ENCODE measurements at places on chromosomes 16 and 17.

DNA sequence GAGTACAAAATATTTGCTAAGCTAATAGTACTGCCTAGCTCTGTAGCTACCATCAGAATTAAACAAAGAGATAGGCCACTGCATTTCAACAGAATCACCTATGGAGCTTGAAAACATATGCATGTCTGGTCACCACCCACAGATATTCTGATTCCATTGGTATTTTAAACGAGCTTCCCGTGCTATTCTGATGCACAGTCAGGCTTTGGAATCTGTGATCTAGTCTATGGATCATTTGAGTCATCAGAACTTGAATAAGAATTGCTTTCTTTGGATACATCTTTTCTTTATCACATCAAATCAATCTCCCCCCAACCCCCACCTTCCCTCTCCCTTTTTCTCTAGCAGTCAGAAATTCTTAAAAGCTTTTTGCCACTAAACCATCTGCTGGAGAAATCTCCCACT lies 124.7 kb downstream of the NPIPB5 start:
- DNase-seq, result no peak

DNA sequence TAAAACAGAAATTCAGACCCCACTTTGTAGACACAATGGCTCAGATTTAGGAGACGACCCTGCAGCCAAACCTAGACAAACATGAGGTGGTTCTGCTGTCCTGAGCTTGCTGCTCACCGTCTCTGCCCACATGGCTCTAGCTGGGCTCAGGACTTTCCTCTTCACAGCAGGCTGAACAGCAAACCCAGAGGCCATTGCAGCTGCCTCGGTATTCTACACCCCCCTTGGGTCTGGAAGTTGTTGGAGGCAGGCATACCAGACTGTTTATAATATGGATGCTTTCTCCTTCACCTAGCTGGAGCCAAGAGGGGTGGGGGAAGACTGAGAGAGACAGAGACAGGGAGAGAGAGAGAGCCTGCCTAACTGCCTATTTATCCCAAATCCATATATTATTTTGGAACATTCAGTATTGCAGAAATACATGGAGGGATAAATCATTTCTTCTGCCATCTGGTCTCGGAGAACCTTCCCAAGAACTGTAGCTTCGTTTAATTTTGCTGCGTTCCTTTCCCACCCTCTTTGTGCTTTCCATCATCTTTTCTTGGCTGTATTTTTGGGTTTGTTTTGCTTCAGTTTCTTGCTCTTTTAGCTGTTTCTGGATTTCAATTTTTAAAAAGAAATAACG lies 628.2 kb upstream of the RBFOX1 start:
- DNase-seq, result no peak

DNA sequence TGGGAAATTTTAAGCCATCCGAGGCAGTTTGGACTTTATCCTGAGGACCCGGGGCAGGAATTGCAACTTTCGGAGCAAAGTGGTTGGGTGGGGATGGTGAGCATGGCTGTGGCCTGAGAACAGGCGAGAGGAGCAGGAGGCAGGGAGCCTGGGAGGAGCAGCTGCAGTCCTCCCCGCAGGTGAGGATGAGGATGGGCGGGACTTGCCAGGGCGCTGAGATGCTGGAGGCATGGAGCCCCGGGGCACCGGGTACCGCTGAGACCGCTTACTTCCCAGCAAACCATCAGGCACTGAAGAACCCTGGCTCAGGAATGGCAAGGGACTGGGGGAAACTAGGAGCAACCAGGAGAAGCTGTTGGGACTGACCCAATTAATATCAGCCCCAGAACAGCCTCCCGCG lies 210.8 kb downstream of the GSG1L start:
- no peak for DNase-seq

GRCh38 chr17:49513044-49513395 lies 17.9 kb downstream of the NGFR start:
- no peak for DNase-seq

DNA sequence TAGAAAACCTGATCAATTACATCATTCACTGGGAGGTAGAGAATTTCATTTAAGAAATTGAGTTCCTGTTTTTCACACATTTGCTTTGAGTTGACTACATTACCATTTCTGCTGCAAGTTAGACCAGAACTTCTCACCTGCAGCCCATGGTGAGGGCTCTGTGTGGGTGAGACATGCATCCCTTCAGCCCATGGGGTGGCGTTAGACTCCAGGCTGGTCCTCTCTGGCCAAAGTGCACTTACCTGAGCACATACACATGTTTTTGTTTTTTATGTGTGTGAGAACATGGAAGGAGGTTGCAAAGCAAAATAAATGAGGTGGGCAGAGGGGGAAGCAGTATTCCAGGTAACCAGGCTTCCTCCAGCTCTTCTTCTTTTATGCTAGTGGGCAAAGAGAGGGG lies 470.2 kb downstream of the PMP22 start:
- DNase-seq, result no peak

GRCh38 chr16:4325253-4325758 lies 9.4 kb downstream of the GLIS2 start:
- no peak for DNase-seq

DNA sequence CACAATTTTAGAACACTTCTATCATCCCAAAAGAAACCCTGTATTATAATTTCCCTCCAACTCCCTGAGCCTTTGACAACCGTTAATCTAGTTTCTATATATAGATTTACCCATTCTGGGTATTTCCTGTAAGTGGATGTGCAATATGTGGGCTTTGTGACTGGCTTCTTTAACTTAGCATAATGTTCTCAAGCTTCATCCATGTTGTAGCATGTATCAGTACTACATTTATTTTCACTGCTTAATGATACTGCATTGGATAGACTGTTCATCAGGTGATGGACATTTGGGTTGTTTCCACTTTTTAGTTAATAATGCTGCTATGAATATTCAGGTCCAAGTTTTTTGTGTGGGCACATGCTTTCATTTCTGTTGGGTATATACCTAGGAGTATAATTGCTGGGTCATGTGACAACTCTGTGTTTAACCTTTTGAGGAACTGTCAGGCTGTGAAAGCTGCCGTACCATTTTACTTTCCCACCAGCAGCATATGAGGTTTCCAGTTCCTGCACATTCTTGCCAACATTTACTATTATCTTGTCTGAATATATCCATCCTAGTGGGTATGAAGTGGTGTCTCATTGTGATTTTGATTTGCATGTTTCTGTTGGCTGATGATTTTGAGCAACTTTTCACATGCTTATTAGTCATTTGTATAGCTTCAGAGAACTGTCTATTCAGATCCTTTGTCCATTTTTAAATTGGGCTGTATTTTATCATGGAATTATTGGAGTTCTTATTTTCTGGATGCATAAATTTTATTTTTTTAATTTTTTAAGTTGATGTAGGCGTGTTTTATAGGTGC lies 16.4 kb downstream of the REXO5 start:
- DNase-seq, result no peak

DNA sequence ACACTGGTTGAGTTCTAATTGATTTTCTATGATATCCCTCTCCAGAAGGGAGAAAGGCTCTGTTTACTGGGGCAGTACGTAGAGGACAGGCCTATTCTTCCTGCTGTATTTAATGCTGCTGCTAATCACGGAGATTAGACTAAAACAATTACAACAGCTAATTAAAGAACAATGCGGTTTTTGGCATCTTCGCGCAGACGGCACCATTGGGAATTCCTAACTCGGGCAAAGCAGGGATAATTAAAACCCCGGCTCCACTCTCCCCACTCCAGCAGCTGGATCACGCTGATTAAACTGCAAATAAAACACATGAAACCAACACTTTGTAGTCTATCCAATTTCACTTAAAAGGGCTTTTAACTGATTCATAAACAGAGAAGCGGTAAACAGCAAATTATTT lies 147.6 kb downstream of the XYLT1 start:
- DNase-seq, result no peak

DNA sequence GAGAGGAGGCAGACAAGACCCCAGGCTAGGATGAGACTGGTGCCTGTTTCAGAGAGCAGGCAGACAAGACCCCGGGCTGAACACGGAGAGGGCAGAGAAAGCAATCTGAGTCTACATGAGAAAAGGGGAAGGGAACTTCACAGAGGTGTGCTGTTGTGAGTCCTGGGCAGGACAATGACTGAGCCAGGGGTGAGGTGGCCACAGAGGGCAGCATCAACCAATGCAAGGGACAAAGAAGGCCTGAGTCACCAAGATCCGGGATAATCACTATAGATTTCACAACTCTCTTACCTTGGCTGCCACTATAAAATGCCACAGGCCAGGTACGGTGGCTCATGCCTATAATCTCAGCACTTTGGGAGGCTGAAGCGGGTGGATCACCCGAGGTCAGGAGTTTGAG lies 89.0 kb downstream of the SLC39A11 start:
- DNase-seq, result no peak

DNA sequence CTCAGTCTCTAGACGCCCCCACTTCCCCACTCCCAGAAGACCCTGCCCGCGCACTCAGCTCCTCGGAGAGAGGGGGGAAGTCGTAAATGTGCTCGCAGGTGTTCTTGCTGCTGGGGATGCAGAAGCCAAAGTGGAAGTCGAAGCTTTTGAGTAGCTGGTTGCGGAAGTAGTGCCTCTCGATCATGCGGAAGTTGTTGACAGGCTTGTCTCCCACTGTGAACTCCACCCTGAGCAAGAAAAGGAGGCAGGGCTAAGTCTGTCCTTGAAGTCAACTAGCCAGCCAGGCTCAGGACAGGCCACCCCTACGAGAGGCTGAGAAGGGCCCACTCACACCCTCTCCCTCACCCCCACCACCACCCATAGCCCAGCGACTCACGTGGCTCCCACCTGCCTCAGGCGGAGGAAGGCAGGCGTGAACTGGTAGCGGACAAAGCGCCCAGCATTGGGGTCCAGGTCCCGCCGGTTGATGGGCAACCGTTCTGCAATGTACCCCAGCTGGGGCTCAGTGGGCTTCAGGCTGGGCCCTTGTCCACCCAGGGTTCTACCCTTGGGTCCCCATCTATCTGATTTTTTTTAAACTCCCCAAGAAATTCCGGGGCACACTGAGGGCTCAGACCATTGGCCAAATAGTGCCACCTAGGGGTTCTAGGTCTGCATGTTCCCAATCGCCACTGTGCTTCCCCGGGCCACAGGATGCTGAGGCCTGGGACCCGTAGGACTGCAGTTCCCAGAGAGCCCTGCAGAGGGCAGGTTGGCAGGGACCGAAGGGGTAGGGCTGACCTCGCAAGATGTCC lies 4.6 kb downstream of the UNC119 start:
- DNase-seq, result peak; percentile 54

- no peak for DNase-seq
These were observed 4.1 kb downstream of the ICAM2 start for GRCh38 chr17:64016231-64016784.

DNA sequence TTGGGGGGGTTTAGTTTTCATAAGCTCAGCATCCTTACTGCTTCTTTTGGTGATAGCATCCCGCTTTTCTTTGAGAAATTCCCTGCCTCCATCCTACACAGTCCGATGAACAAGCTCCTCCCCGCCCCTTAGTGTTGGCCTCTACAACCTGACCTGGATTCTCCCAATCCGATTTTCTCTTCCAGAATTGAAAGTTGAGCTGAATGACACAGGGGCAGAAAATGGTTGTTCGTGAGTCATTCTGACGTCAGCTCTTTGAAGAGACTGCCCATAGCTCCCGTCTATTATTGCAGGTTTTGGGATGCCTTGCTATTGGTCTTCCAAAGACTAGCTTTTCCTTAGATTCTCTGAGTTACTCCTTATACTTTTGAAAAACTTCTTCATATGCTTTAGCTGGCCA lies 279.7 kb downstream of the SLC39A11 start:
- no peak for DNase-seq

DNA sequence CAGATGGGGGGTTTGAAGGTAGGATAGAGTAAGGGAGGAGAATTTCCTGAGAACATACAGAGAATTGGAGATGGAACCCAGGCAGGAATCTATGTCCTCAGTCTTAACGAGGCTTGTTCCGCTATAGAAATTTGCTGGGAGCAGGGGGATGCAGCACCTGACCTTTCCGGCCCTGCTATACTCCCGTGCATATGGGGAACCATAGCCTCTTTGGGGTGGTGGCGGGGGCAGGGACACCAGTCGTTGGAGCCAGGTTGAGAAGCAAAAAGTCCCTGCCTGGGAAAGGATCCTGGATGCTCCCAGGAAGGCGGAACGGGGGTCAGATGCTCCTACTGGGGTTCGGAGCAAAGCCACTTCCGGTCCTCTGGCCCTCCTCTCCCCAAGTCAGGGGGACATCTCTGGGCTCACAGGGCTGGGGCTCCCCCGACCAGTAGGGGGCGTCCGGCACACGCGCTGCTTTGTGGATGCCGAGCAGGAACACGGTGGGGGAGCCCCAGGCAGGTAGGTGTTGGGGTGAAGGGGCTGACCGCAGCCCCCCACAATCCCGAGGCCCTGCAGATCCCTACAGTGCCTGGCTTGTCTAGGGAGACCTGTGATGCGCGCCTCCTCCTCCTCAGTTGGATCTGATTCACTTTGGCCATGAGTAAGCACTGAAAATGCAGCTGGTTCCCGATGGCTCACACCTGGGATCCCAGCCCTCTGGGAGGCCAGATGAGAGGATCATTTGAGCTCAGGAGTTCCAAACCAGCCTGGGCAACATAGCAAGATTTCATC lies 15.5 kb upstream of the TFAP4 start:
- DNase-seq, result peak; percentile 74

GRCh38 chr17:2335726-2336214 lies 487 bp downstream of the TSR1 start:
- DNase-seq, result no peak

DNA sequence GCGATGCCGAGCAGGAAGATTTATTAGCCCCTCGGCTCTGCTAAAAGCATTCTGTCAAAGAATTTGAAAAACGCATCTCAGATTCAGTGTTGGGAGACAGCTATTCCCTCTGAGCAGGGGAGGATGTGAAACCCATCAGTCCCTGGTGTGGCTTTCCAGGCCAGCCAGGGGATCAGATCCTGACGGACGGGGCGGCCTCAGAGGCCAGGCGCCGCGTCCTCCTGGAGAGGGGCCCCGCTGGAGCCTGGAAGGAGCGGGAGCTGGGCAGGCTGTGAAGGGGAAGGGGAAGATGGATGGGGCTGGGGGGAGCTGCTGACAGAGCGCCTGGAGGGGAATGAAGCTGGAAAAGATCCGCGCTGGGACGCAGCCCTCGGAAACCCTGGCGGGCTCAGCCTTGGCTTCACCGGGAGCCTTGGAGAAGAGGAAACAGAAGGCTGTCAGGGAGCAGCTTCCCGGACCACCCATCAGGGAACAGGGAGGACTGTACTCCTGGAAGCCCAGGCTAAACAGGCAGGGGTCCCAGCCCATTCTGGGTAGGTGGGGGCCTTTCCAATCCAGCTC lies 358.0 kb downstream of the C16orf95 start:
- DNase-seq, result peak; percentile 67

DNA sequence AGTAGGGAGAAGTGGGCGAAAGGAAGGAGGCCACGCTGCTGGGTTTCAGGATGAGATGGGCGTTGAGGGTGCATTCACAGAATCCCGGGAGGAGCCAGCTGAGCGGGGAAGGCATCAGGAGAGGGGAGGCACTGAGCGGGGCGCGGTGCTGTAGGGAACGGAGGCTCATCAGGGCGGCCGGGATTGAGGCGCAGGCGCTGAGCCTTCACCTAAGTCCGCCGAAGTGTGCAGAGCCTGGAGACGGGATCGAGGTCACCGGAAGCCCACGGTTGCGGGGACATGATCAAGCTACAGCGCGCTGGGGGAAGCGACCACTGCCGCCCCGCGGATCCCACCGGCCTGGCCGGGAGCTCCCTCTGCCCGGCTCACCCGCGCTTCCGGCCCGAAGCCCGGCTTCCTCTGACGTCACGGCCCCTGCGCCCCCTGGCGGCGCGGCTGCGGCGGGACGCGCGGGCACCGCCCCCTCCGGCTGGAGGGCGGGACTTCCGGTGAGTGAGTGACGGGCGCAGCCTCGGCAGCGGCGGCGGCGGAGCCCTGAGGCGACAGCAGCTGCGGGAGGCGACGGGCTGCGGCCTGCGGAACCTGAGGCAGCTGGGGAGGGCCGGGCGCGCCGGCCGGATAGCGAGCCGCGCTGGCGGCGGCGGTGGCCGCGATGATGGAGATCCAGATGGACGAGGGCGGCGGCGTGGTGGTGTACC lies at the start of gene MAPK8IP3:
MAPK8IP3 (plus strand) TSS at position 508 of the 698 bp plus-strand sequence; CDS start at position 653, 145 bp downstream.
- DNase-seq, result peak; percentile 100

GRCh38 chr16:63655846-63656245 lies 1466.0 kb downstream of the CDH11 start:
- DNase-seq, result no peak

All from right kidney (tissue), 9 donors.